ENCODE measurements at places on chromosomes 5 and 9. TPM values are rescaled to one million over a fixed set of nuclear protein-coding genes. Genes with fewer than 3 reads are reported as not detected.

ZDHHC12 gene
- total RNA-seq: 6.5 TPM

NR6A1 gene
- total RNA-seq: 0.72 TPM

SPINK5 gene
- total RNA-seq: 3.6 TPM

ITGA2 gene
- 10.6 TPM for total RNA-seq

DCANP1 gene
- total RNA-seq: 2.9 TPM

ORM2 gene
- total RNA-seq: not detected

DRD1 gene
- 2.4 TPM for total RNA-seq

ADAMTS16 gene
- total RNA-seq: 7.2 TPM

ACOT12 gene
- 4.6 TPM for total RNA-seq

ROR2 gene
- 44.3 TPM for total RNA-seq

RAD23B gene
- 113 TPM for total RNA-seq

C9orf153 gene
- 0.72 TPM for total RNA-seq

OR1K1 gene
- total RNA-seq: not detected

TMEM232 gene
- total RNA-seq: 4.6 TPM

- no peak for DNase-seq
These were observed 23.2 kb upstream of the TMEM250 start for GRCh38 chr9:136141682-136142413.

- no peak for DNase-seq
These were observed 86.7 kb downstream of the GPR21 start for GRCh38 chr9:123120131-123120530.

- no peak for DNase-seq
These were observed 37.2 kb upstream of the HNRNPA0 start for GRCh38 chr5:137791387-137791786.

- no peak for DNase-seq
These were observed 38.4 kb downstream of the CDKL3 start for GRCh38 chr5:134328619-134329018.

GRCh38 chr9:120104771-120105170 lies 475.2 kb downstream of the CDK5RAP2 start:
- DNase-seq: no peak

GRCh38 chr5:44770780-44771717 lies 37.7 kb upstream of the MRPS30 start:
- DNase-seq: no peak

GRCh38 chr5:102583276-102584124 lies 84.7 kb upstream of the SLCO6A1 start:
- peak; percentile 9 for DNase-seq

GRCh38 chr5:117299224-117299935 lies 724.8 kb upstream of the SEMA6A start:
- DNase-seq: no peak

GRCh38 chr9:132184124-132184523 lies 22.3 kb downstream of the NTNG2 start:
- DNase-seq: no peak

DNA sequence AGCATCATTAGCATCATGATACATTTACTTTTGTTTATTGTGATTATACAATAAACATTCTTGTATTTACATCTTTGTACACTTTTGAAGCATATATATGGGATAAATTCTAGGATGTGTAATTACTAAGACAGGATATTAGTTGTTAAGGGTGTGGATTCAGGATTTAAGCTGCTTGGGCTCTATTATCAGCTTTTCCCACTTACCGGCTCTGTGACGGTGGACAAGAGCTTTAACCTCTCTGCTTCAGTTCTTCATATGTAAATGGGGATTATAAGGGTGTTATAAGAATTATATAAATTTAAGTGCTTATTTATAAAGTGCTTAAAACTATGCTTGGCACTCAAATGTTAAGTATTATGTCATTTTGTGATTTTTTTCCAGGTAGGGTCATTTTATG lies 131.1 kb downstream of the FER start:
- DNase-seq: no peak

DNA sequence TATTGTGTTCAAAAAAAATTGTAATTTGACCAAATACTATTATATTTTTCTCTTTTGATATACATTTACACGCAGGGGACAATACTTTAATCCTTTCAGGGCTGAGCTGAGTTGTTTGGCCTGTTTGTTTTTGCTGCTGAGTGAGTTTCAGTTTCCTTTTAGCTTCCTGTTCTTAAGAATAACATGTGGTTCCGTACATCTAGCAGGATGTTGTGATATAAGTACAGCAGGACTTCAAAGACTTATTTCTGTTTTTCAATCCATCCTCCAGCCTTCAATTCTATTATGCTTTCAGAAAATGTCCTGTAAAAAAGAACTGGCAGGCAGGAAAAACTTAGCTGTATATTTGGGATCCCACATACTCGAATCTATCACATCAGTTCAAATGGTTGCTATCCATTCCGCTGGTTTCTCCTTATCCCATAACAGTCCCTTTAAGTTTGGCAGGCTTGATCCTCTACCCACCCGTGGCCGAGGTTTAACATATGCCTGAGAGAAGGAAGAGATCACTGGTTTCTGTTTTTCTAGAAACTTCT lies 1037.3 kb upstream of the ACO1 start:
- peak; percentile 48 for DNase-seq

DNA sequence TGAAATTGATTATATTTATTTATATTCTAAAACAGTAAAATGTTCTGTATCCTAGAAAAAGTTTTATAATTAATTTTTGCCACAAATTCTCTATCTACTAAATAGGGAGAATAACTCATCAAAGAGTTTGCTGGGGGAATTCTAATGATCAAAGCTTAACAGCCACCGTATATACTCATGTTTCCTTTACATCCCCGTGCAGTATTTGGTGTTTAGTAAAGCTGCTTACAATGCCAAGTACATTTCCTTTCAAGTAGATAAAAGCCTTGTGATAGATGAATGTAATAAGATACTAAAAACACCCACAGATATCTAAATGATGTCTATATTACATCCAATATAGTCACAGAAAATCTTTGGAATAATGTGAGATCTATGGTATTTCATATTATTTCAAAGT lies 312.2 kb downstream of the HCN1 start:
- DNase-seq: no peak

DNA sequence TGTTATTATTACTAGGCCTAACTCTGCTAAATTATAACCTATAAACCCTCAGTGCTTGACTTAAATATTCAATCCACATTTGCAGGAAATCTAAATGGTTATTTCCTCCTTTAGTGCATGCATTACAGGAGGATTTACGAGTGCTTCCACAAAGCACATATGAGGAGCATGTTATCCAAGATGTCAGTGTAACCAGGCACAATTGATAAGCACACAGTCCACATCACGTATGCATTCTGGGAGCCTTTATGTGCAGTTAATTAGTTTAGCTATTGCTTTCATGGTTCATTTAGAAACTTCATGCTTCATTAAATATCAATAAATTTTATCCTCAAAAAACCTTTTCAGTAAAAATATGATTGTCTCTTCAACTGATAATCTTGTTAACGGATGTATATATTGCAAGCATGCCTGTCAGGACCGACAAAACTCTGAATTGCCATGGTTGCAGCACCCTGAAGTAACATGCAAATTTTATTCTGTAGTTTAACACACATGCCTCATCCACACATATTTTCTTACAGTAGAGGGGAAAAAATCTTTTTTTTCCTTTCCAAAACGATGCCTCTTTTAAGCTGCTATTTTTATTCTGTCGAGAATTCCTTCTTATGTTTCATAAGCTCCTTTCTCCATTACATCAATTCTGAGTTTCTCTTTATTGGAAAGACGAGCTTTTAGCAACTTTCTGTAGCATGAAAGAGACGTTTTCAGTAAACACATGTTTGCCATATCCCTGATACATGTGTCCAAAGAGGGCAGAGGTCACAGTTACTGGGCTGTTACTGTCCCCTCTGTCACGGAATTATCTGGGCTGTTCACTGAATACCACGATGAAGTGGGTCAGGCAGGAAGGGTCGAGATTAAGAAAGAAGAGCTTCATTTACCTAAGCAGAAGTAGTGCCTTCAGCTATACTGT lies 142.0 kb downstream of the GLIS3 start:
- DNase-seq: no peak

- no peak for DNase-seq
These were observed 17.5 kb downstream of the ADRA1B start for GRCh38 chr5:159933531-159934485.

DNA sequence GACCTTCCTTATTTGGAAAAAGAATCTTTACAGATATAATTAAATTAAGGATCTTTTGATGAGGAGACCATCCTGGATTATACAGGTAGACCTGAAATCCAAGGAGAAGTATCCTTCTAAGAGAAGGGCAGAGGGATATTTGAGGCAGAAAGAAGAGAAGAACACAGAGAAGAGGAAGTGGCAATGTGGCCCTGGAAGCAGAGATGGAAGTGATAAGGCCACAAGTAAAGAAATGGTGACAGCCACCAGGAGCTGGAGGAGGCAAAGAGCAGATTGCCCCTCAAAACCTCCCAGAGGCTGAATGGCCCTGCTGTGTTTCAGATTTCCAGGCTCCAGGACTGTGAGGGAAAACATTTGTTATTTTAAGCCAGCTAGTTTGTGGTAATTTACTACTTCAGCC lies 93.0 kb upstream of the ANKRD55 start:
- DNase-seq: no peak

DNA sequence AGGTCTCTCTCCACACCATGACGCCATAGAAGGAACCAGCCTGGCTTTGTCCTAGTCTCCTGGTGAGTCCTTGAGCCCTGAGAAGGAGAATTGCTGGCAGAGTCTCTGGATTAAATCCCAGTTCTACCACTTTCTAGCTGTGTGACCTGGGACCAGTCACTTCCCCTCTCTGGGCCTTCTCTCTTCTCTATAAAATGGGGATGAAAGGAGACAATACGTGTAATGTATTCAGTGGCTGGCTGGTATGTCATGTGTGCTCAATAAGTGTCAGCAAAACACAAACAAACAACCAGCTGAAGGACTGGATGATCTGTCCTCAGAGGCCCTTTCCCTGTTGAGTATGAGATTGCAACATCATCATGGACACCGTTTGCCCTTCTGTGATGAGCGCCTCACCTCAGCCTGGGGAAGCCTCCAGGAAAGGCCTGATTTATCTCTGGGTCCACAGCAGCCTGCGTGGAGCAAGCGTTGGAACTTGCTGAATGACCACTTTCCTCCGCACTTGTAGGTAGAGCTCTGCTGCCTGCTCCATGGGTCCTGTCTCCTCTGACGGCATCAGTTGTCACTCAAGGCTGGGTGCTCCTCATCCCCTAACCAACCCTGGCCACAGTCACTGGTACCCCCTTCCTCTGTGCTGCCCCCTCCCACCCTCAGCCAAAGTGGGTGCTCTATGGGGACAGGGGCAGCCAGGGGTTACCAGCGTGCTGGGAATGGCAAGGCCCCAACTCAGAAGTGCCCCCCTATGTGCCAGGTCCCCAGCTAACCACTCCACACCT lies 3.6 kb upstream of the NR5A1 start:
- no peak for DNase-seq

GRCh38 chr5:72009280-72009679 lies 98.0 kb upstream of the MAP1B start:
- no peak for DNase-seq

- DNase-seq: no peak
These were observed 5.4 kb downstream of the EGFL7 start for GRCh38 chr9:136667940-136668760.

GRCh38 chr5:109836280-109836679 lies 146.6 kb downstream of the MAN2A1 start:
- no peak for DNase-seq

DNA sequence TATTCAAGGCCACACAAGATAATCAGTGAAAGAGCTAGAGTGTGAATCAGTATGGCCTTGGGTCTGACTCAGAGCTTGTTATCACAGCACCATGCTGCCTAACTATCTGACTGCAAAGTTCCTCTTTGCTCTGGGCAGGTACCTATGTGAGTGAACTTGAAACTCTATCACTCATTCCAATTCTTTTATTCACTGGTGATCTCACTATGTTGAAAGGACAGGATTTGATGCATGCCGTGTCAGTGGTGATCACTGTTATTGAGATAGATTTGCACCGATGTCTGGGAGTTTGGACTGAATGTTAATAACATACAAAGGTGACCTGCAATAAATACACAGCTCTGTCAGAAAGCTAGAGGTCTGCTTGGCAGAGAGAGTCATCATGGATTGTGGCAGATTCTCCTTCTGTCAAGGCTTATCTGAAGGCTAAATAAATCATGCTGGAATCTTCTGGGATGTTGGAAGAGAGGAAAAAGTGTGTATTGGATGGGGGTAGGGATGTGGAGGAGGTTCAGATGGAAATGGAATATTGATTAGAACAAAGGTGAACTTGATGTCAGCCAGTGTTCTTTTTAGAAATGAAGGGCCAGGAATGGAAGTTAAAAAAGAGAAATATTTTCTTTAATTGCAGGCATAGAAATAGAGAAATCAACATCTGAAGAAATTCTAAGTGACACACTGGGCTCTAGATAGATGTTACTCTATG lies 91.8 kb upstream of the TNC start:
- DNase-seq: no peak

DNA sequence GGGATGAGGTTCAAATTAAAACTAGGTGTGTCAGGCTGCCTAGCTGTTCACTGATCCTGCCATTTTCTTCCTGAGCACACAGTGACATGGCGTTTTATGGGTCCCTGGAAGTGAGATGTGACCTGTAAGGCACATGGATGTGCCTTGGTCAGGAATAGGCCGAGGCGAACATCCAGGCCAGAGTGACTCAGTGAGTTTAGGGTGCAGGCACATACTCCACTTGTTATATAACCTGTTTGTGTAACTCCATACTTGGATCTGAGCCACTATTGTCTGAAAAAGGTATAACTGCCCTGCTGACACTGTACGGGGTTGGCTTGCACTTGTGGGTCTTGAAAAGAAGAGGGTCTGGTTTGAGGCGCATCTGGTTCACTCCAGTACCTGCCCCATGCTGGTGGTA lies 150.1 kb upstream of the ADAMTS16 start:
- DNase-seq: no peak

GRCh38 chr9:75906531-75906930 lies 16.1 kb downstream of the PCSK5 start:
- no peak for DNase-seq

All from umbilical cord (tissue), 2 donors.